ENCODE measurements at places on chromosomes 7 and 10.
A peak's percentile ranks its signal among the peaks of the same experiment; 100 is the strongest.

DNA sequence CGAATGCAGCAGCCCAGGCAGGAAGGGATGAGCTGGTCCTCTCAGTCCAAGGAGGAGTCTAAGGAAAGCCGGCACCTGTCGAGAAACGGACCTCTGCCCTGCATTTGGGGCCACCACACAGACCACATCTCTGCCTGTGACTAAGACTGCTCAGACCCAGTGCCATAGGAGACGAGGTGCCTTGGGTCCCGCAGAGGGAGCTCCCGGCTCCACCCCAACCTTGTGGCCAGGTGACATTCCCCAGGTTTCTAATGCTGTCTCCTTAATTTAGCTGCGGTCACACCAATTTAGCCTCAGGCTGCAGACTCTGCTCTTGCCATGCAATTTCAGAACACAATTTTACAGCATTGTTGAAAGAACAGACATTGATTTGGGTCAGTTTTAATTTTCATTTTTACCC, 22.8 kb upstream of the CRHR2 start:
- no peak for DNase-seq

GRCh38 chr10:12556039-12556438, 206.7 kb downstream of the CAMK1D start:
- DNase-seq: no peak

DNA sequence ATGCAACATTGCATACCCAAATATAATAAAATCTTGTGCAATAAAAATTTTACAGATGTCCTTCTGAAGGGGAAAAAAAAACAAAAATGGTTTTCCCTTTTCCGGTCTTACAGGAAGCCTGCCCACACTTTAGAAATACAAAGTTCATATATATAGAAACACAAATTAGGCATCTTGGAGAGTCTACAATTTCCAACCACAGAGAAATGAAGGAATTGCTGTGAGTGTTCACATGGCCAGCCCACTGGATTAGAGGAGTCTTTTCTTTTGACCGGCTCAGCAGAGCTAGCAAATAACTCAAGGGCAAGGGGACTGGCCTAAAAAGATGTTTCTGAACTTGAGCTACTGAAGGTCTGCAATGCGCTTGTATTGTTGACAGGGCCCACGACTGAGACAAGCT, 92.4 kb downstream of the GLI3 start:
- DNase-seq: no peak

GRCh38 chr7:134414109-134414508, 44.8 kb downstream of the AKR1B1 start:
- peak; percentile 42 for DNase-seq

DNA sequence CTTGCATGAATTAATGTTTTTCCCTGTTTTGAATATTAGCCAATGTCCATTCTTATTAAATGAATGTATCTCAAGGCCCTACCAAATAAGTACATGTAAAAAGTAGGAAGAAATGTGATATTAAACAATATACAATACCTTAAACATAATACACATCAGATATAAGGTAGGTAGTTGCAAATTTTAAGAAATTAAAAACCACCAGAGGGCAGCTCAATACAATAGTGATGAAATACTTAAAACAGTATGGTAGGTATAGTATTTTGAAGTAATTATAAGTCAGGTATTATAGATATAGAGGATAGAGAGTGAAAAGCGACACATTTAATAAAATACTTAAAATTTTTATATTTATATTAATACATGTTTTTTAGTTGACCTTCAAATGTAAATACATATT, 43.6 kb upstream of the CDK14 start:
- DNase-seq: no peak

DNA sequence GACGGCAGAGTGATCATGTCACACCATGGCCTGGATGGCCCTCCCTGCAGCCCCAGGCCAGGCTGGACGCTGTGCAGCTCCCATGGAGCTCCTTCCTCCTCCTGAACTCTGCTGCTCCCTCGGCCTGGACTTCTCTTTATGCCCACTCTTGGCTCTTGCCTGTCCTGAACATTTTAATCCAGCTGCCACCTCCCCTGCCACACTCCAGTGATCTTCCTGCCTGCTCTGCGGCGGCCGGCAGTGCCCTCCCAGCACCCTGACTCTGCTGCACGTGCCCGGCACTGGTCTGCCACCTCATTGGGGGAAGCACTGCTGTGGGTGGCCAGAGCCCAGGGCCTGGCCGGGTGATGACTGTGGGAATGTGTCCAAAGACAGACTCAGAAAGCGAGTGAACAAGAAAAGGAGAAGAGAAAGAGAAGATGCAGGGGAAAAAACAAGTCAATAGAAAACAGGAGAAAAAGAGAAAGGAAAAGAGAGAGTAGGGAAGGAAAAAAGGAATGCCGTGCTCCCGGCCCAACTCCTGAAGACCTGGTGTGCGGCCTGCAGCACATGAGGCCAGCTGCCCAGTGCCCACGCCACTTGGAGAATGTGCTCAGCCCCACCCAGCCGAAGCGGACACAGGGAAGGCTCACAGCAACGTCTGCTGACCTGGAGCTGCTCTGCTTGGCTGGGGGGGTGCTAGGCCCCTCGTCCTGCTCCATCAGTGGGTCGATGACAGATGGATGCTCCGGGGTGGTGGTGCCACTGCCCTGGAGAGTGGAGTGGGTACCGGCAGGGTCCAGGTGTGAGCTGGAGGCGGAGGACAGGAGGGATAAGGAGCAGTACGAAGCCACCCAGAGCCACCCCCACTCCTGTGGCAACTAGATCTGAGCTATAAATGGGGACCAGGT, 115.9 kb downstream of the DLG5 start:
- no peak for DNase-seq

DNA sequence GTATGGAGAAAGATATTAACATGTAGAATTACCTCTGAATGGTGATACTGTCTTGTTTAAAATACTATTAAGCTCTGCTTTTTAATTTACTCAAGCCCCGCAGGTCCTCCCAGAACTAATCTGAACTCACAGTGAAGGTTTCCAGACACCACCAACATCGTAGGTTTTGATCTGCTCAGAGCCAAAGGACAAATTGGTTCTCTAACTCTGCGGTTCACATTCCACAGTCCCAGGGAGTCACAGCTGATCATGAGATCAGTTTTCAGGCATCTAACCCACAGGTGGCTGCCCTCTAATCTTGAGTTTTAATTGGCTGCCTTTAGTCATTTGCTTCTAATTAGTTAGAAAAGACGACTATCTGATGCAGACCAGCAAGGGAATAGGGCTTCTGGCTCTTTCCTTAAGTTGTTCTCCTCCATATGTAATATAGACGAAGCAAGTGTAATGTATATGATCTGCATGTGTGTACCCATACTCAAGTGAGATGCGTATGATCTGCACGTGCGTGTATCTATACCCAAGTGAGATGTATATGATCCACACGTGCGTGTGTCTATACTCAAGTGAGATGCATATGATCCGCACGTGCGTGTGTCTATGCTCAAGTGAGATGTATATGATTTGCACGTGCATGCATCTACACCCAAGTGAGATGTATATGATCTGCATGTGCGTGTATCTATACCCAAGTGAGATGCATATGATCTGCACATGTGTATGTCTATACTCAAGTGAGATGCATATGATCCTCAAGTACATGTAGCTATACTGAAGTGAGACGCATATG, 331.5 kb upstream of the NPVF start:
- no peak for DNase-seq

- DNase-seq: no peak
These were observed 40.5 kb downstream of the ASB4 start for GRCh38 chr7:95526128-95526738.

DNA sequence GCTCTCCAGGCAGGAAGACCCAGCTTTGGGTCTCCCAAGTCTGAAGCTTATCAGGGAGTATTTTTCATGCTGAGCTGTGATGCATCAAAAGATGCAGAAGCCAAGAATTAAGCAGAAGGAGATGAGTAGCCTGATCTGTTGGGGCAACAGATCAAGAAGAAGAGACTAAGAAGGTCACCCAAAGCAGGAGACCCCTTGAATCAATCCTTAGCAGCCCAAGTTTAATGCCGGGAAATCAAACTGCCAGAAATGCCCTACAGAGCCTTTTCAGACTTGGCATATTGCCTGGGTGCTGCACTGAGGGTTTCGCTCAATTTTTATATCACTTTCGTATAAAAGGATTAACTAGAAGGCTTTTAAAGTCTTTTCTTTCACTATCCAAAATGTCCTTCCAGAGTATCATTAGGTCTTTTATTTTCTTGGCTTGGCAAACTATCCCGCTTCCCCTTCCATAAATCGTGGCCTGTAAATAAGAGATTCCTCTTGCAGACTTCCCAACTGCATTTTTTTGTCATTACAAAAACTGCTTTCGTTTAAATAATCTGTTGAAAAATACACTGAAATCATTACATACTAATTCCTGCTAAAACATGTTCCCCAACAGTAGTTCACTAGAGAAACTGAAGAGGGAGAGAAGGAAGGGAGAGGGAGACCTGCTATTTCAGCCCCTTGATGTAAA, 49.0 kb upstream of the STK17A start:
- DNase-seq: no peak

DNA sequence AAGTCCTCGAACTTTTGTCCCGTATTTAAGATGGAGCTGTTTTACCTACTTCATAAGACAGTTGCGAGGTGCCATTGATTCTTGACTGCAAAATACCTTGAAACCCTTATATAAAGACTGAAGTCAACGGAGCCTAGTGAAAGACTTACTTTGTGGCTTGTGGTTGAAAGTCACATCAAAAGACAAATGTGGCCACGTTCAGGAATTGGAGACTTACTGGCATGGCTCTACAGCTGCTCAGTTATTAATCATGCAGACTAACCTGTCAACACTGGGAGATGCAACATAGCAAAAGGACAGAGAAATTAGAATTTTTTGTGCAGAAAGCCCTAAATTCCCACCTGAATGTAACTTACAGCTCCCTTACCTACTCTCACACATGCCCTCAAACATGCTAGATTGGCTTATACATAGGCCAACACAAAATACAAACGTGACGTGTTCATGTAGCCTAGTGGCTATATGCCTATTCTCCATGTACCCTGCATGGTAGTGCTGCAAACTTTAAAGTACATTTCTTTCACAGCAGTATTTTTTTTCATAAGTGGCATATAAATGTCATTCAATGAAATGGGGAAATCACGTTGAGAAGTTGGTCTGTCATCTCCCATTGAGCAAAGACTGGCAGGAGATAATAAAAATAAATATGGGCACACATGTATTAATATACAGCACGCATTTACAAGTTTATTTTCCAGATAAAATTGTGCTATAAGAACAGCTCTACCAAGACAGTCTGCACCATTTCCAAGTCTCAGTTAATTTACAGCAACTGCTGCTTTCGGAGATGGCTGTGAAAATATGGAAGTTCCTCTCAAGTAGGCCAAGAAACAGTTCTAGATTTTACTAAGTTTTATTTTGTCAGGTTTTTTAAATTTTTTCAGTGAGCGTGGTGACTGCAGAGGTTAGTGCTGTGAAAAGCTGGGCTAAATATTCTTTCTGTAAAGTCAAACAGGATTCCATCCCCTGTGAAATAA, 170.4 kb upstream of the C7orf33 start:
- no peak for DNase-seq

Data from glutamatergic neuron (in vitro differentiated cells).